ENCODE measurements at places on chromosomes 5 and 9.

- no peak for DNase-seq
Measured at GRCh38 chr5:4230786-4231641, 635.4 kb downstream of the IRX1 start.

- no peak for DNase-seq
Measured at GRCh38 chr9:33393581-33393980, 8.8 kb downstream of the AQP7 start.

DNA sequence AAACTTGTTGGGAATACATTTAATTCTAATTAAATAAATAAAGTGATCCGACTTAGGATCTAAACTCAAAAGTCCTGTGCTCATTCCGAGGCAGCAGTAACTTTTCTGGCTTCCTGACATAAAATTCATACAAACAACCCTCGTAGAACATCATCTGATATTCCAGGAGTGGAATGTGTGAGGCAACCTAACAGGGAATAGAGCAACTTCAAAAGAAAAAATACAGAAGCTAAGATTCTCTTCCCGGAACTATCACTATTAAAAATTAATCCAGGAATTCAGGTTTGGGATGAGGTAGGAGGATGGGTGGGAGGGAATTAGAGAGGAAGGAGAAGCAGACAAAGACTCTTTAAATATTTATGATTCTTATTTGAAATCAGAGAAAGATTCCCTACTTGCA lies 32.9 kb upstream of the TRIO start:
- DNase-seq, result no peak

- no peak for DNase-seq
Measured at GRCh38 chr9:97873882-97874281, 20.9 kb downstream of the FOXE1 start.

Data from fibroblast of skin of left biceps (primary cell).